Pons (tissue), 1 donor: ENCODE measurements at places on chromosomes 2 and 18.

DNA sequence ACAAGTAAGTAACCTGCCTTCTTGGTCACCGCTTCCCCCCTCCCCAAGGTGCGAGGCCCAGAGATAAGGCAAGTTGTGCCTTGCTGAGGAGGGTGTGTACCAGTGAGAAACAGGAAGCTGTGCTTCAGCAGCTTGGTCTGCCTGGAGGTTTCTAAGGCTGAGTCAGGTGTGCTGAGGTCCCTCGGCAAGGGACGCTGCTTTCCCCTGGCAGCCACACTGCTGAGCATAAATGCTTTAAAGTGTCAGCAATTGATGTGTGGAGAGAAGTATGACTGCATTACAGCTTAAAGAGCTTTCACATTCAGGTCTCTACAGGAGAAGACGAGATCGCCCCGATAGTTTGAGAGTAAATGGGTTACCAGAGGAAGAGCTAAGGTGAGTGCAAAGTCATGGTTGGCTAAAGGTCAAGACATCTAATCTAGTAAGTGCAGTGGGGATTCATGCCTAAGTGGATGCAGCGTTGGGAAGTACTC lies 86.9 kb downstream of the LIMS1 start:
- no peak for DNase-seq

- DNase-seq = peak; percentile 42
Measured at GRCh38 chr2:3001615-3002560, 375.7 kb downstream of the EIPR1 start.

DNA sequence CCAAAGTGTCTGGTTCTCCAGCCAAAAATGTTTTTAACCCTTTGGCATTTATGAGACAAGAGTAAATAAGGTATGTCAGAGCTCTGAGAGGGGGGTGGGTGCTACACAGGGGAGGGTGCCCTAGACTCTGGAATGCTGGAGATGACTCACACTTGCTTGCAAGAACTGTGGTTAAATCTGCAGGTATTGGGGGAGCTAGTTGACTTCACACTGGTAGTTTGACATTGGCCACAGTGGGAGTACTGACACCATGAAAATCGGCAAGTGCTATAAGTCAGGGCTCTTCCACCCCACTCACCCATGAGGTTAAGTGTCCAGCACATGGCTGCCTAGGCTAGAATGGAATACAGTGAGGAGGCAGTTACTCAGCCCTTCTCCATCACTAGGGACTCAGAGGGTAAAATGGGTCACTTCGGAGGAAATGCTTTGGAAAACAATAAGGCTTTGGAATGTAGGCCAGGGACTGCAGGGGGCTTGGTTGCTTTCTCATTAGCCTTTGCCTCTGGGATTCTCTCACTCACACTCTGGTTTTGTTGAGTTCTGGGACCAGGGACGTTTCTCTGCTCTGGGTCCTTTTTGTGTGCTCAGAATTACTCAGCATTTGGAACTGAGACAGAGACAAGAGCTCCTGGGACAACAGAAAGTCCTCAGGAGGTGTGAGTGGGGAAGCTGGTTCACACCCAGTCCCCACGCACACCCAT lies 91.6 kb downstream of the ACKR3 start:
- no peak for DNase-seq

GRCh38 chr2:71735676-71736075 lies 282.3 kb downstream of the DYSF start:
- no peak for DNase-seq

DNA sequence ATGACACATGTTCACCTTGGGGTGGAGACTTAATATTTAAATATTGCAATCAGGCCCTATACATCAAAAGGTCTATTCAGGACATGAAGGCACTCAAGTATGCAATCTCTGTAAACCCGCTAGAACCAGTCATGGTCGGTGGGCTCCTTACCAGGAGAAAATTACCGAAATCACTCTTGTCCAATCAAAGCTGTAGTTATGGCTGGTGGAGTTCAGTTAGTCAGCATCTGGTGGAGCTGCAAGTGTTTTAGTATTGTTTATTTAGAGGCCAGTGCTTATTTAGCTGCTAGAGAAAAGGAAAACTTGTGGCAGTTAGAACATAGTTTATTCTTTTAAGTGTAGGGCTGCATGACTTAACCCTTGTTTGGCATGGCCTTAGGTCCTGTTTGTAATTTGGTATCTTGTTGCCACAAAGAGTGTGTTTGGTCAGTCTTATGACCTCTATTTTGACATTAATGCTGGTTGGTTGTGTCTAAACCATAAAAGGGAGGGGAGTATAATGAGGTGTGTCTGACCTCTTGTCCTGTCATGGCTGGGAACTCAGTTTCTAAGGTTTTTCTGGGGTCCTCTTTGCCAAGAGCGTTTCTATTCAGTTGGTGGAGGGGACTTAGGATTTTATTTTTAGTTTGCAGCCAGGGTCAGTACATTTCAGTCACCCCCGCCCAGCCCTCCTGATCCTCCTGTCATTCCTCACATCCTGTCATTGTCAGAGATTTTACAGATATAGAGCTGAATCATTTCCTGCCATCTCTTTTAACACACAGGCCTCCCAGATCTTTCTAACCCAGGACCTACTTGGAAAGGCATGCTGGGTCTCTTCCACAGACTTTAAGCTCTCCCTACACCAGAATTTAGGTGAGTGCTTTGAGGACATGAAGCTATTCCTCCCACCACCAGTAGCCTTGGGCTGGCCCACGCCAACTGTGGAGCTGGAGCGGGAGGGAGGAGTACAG lies 108.1 kb downstream of the XRCC5 start:
- DNase-seq = no peak

DNA sequence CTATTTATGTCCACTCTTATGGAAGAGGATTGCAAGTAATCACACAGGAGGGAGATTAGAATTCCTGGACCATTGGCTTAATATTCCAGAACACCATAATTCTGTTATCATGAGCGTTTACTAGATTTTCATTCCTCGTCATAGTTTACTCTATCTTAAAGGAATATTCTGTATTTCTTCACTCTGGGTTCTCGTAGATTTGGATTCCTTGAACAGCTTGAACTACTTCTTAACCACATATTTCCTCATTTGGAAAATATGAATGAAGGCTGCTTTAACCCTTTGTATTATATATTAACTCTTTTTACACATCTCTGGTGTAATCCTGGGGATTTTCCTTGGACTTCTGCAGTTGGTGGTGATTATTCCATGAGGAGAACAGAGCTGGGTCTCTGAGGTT lies 46.3 kb upstream of the CCBE1 start:
- no peak for DNase-seq

DNA sequence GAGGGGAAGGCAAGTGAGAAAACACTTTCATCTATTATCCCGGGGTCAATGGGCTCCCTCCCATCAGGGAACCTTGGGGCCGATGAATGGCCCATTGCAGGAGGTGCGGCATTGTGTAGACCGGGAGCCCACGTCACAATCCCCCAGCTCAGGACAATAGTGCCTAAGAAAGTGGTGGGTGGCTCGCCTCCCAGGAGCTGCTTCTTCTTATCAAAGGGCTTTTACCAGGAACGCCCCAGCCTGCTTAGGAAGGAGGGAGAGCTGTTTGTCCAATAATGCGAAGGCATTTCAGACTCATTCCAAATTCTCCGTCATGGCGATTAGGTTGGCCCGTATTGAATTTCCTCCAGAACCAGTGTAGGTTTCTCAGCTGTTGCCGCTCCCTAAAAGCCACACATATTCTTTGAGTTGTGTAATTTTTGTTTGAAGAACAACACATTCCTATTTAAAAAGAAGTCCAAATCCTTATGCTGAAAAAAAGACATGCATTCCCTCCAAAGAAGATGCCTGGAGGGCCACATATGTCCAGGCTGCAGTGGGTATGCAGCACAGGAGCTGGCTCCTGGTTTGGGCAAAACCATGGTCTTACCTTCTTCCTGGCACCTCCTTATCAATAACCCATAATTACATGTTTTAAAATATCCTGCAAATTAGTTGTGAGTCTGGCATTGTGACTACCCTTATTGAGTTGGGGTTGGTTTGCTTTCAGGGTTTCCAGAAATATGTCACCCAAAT lies 264.7 kb downstream of the MYCN start:
- no peak for DNase-seq

- no peak for DNase-seq
Measured at GRCh38 chr2:236415684-236416444, 151.7 kb upstream of the ASB18 start.

GRCh38 chr2:200329384-200329783 lies 22.9 kb downstream of the SPATS2L start:
- no peak for DNase-seq

GRCh38 chr2:95317123-95317500 lies 20.0 kb downstream of the KCNIP3 start:
- DNase-seq = no peak

DNA sequence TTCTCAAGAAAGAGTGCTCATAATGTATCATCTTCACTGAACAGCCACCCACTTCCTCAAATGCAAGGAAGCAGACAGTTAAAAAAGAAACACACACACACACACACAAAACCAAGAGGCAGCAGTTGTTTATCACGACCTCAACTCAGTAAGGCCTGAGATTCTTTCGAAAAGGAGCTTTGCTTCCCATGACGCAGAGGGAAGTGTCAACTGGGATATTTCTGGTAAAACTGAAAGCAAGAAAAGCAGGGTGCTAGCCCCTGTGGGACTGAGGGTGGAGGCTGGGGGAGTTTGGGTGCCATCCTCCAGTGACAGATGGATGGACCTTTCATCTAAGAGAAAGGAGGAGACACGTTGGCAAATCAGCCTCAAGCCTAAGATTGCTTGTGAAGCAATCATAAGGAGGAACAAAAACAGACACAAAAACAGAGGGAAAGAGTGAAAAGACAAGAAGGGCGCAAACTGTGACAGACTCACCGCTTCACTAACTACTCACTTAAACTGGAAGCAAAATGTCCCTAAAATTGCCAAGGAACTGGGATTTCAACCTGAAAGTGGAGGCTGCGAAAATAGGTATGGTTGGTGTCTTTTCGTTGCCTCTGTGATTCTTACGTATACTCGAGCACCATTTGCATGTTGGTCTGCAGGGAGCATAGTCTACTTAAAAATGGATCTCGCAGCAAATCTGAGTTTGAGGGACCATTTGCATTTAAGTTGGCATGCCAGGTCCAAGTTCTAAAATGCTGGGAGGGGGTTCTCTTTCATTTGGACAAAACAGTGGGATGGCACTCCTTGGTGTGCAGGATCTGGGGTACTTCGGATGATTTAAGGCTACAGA lies at the start of gene ARHGAP25:
ARHGAP25 (plus strand) TSS at position 124 of the 838 bp plus-strand sequence; CDS start at position 513, 389 bp downstream.
- peak; percentile 89 for DNase-seq

- no peak for DNase-seq
Measured at GRCh38 chr2:240326886-240327285, 108.6 kb upstream of the GPC1 start.

GRCh38 chr2:133287709-133288108 lies 280.6 kb downstream of the NCKAP5 start:
- no peak for DNase-seq

GRCh38 chr2:11411768-11412448 lies 54.1 kb downstream of the E2F6 start:
- DNase-seq = peak; percentile 56

GRCh38 chr2:6896930-6897759 lies 19.6 kb downstream of the RSAD2 start:
- DNase-seq = peak; percentile 79

- no peak for DNase-seq
Measured at GRCh38 chr18:79422022-79422782, 26.5 kb downstream of the NFATC1 start.

- no peak for DNase-seq
Measured at GRCh38 chr2:12004713-12005112, 258.3 kb downstream of the LPIN1 start.

DNA sequence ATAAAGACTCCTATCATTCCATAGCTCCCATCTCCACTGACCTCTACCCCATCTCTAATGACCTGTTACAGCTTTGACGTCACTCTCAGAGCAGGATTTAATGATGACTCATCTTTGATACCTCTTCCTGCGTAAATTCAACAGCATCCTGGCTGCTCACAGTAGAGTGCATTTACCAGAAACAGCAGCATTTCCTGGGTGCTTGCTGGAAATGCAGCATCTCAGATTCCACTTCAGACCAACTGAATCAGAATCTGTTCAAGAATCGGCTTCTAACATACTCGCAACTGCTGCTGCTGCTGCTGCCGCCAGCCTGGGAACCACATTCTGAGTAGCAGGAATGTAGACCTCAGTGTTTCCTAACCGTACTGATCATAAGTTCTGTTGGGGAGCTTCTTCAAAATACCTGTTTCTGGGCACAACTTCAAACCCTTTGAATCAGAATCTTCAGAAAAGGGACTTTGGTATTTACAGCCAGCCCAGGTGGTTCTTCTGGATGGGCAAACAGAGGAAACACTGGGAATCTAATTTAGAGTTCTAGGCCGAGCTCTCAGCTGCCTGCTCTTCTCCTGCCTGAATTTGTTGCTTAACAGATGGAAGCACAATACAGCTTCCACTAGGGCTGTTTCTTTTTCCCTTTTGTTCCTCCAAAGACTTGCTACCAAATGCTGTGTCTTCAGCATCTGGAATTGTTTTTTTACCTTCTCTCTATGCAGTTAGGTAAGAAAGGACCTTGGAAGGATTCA lies 241.4 kb downstream of the NCKAP5 start:
- DNase-seq = peak; percentile 10

GRCh38 chr2:199278099-199278498 lies 179.6 kb downstream of the SATB2 start:
- no peak for DNase-seq

DNA sequence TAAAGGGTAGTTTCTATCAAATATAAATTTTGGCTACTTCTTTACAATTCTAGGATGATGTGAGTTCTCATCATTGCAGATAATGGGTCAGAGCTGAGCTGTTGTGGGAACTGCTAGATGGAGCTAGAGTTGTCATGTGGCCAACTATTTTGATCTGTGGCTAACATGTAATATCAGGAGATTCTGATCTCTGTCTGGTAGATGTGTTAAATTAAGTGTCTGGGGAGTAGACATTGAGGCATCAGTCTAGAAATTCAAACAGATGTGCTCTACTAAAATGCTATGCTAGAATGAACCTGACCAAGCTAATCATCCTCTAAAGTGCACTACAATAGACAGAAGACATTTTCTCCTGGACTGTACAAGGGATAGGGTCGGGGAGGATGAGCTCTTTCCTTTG lies 30.3 kb upstream of the DARS1 start:
- no peak for DNase-seq

GRCh38 chr2:239190361-239190760 lies 210.5 kb downstream of the HDAC4 start:
- no peak for DNase-seq

GRCh38 chr2:174759381-174760065 lies 4.7 kb downstream of the CHRNA1 start:
- no peak for DNase-seq

- no peak for DNase-seq
Measured at GRCh38 chr18:63266888-63267790, 52.4 kb downstream of the BCL2 start.

DNA sequence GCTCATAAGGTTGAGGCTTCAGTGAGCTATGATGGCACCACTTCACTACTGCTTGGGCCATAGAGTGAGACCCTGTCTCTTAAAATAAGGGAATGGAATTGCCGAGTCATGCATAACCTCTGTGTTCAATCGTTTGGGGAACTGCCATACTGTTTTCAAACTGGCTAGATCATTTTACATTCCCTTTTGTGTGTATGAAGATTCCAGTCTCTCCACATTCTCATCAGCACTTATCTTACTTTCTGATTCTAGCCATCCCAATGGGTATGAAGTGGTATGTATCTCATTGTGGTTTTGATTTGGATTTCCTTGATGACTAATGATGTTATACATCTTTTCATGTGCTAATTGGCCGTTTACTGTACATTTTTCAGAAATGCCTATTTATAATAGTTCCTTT lies 23.7 kb downstream of the MARCHF7 start:
- DNase-seq = no peak
